ENCODE measurements at places on chromosomes 7 and 10.

- DNase-seq = no peak
These were observed 171.0 kb upstream of the FOXP2 start for GRCh38 chr7:114243646-114244045.

DNA sequence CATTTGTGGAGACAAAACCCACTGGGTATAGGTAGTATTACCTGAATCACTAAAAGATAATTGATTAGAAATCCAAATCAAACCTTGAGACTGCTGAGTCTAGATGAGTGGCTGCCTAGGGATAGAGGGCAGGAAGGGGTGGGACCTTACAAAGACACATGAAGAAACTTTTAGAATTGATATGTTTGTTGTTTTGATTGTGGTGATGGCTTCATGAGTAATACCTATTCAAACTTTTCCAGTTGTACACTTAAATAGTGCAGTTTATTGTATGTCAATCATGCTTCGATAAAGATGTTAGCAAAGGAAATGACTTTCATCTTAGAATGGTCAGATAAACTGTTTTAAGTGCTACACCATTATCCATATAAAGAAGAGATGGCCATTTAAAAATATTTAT is 188.7 kb upstream of the KAT6B start:
- no peak for DNase-seq

GRCh38 chr10:73886085-73886529 is 11.8 kb upstream of the CAMK2G start:
- peak; percentile 53 for DNase-seq

DNA sequence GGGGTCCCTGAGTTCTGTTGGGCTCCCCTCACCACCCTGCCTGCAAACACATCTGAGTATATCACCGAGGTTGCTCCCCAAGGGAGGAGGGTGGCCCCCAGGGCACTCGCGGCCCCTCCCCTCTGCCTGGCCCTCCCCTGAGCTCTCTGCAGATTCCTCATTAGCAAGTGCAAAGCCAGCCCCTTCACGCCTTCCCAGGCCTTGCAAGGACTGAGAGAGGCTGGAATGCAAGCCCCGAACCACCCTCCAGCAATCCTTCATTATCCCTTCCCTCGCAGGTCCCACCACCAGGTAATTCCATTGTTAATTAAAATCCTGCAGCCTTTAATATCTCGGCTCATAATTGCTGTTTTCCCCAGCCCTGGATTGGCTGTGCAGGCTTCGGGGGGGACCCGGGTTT is 35.3 kb upstream of the MYL10 start:
- no peak for DNase-seq

GRCh38 chr7:155223021-155223420 is 74.7 kb upstream of the INSIG1 start:
- no peak for DNase-seq

GRCh38 chr10:31209478-31209877 is 109.5 kb upstream of the ZEB1 start:
- DNase-seq = no peak

DNA sequence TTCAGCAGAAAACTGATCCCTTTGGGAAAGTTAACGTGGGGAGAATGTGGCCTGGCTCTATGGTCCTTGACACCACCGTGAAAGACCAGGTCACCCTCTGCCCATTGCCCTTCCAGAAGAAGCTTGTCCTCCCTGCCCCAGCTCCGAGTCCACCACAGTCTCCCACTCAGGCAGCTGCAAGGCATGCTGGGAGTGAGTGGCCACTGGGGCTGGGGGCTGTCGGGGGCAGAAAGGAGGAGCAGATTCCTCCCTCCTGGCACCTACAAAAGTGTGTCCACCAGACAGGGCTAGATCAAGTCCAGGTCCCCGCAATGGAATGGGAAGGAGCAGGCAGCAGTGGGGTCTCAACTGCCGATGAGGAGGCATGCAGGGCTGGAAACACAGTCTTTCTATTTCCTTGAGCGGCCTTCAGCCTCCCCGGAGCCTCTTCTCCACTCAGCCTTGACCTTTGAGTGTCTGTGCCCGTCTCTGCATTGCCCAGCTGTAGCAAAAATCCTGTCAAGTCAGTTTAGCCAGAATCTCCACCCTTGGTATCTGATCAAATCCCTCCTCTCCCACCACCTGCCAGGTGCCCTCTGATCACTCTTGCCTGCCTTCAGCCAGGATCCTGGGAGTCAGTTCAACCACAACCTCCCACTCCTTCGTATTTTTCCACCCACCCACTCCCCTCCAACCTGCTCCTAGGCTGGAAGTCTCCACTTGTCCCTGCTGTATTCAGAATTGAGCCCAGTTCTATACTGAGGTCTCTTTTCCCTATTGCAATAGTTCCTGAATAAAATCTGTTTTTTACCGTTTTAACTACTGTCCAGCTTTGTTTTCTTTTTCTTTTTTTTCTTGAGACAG is 6.9 kb upstream of the ZNF316 start:
- DNase-seq = no peak

DNA sequence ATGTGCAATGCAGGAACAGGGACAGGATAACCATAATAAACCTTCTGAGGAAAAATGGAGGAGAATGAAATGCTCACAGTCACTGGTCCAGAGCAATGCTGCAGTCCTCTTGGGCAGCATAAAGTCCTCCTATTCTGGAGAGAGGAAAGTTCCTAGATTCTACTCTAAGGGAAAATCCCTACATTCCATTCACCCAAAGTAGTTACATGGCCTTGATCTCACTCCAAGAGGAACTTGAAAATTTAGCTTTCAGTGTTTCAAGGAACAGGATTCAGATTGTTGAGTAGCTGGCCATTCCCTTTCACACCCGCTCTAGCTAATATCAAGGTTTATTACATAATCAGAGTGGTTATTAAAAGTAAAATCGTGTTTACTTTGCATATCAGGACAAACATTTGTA is 168.3 kb downstream of the CHRM2 start:
- no peak for DNase-seq

GRCh38 chr10:25278180-25278579 is 103.4 kb downstream of the GPR158 start:
- no peak for DNase-seq

GRCh38 chr10:14173391-14173705 is 157.4 kb downstream of the FRMD4A start:
- DNase-seq = no peak

GRCh38 chr10:100204370-100204769 is 18.5 kb upstream of the ERLIN1 start:
- DNase-seq = no peak

GRCh38 chr7:395643-396042 is 105.7 kb downstream of the FOXL3 start:
- DNase-seq = no peak

DNA sequence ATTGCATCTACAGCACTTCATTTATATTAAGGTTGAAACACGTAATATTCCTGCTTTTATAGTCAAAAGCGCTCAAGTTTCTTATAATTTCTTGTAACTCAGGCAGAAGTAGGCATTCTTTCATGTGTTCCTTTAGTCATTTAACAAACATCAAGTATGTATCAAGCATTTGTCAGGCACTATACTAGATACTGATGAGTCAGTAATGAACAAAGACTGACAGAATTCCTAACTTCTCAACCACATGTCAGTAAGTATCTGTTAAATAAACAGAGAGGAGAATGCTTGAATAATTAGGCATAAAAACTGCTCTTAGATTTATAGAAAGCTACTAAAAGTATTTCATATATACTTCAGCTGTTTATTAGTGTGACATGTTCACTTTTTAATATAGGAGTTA is 9.9 kb downstream of the CRPPA start:
- DNase-seq = no peak

GRCh38 chr7:82530361-82530760 is 86.8 kb upstream of the CACNA2D1 start:
- no peak for DNase-seq

GRCh38 chr7:108102671-108103312 is 27.4 kb downstream of the LAMB4 start:
- DNase-seq = no peak

DNA sequence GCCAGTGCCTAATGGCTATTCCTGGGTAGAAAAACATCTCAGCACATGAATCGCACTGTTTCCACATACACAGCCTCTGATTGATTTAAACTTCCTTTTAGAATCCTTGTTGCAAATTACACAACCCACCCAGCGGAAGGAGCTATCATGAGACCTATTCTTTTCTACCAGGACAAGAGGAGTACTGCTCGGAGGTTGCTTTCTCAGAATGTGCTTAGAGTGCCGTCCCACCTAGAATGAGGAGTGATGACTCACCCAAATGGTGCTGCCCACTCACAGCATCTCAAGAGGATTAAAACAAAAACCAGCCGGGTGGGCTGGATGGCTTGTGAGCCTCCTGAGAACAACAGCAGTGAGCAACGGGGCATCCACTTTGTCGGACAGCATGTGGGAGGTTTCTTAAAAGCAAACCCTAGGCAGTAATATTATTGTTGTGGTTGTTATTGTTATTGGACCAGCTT is 128.9 kb downstream of the DGKI start:
- no peak for DNase-seq

DNA sequence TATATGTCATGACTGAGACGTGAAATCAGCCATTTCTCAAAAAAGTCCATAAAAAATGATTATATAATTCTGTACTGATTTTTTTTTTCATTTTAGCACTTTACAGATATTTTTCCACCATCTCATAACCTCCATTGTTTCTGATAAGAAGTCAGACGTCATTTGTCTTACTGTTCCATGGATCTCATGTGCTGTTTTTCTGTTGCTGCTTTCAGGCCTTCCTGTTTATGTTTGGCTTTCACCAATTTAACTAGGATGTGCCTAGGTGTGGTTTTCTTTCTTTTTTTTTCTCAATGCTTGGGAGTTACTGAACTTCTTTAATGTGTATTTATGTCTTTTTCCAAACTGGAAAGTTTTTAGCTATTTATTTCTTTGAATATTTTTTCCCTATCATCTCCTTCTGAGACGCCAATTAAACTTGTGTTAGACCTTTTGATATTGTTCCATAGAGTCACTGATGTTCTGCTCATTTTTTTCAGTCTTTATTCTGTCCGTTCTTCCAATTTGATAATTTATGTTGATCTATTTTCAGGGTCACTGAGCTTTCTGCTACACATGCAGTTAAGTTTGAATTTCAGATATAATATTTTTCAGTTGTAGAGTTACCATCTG is 43.3 kb downstream of the TAF3 start:
- DNase-seq = no peak

- no peak for DNase-seq
These were observed 63.7 kb upstream of the APBB1IP start for GRCh38 chr10:26374426-26374825.

- no peak for DNase-seq
These were observed 115.8 kb upstream of the TCERG1L start for GRCh38 chr10:131427281-131427680.

DNA sequence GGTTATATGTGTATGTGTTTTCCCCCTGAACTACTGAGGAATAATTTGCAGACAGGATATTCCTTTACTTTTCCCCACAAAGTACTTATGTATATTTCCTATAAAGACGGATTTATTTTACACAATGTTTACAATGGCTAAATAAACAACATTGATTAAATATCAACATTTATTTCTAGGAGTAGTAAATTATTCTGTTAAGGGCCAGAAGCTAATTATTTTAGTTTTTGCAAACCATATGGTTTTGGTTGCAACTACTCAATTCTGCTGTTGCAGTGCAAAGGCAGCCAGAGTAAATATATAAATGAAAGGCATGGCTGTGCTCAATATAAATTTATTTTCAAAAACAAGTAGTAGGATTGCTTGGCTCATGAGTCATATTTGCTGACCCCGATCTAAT is 907.1 kb upstream of the MBL2 start:
- DNase-seq = no peak

DNA sequence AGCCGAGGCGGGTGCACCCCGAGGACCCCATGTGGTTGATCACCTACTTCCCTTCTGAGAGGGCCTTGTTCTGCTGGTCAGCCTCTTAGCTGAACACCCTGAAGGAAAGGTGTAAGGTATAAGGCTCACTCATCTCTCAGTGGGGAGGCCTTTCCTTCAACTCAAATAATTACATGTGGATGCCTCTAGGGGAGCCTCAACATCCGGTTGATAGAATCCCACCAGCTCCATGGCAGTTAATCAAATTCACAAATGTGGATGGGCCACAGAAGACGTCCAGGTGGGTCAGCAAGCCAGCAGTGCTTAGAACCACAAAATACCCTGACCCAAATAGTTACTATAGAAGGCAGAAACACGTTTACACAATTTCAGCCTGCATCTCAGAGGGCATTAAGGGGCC is 37.7 kb upstream of the ZNF32 start:
- no peak for DNase-seq

GRCh38 chr7:132751244-132751647 is 175.0 kb upstream of the PLXNA4 start:
- DNase-seq = no peak

DNA sequence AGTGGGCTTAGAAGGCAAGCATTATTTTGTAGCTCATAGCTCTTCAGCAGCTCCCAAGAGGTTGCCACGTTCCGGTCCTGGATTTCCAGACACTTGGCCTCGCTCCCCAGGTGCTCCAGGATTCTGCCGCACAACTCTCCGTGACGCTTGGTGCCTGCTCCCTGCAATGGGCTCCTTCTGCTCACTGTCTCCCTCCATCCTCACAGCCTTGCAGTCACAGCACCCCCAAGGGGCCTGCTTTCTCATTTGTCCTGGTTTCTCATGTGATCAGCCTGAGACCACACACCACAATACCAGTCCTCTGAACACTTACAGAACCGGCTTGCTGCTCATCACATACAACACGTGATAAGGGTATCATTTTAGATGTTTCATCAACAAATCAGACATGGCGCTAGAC is 9.8 kb downstream of the IGFBP3 start:
- no peak for DNase-seq

GRCh38 chr7:139651308-139651707 is 126.5 kb downstream of the HIPK2 start:
- no peak for DNase-seq

GRCh38 chr10:29688230-29688661 is 53.5 kb upstream of the SVIL start:
- DNase-seq = no peak

DNA sequence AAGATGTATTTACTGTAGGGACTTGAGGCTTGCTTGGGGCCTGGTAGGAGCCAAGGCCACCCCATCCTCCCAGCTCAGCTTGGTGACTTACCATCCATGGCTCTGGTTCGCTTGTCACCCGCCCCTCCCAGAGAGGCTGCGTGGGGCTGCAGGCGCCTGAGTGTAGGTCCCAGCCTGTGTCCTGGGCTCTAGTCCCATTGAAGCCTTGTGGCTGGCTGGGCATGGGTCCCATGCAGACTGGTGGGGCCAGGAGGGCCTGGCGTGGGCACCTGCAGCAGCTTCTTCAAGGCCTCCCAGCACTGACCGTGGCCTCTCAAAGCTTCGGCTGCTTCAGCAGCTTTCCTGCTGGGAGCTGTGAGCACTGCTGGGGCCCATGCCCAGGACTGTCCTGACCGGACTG is 118.1 kb downstream of the INPP5A start:
- DNase-seq = no peak

- DNase-seq = no peak
These were observed 105.0 kb upstream of the DIP2C start for GRCh38 chr10:794382-794956.
